ENCODE measurements at places on chromosomes 3 and 15. TPM values are rescaled to one million over a fixed set of nuclear protein-coding genes. Genes with fewer than 3 reads are reported as not detected.
A peak's percentile ranks its signal among the peaks of the same experiment; 100 is the strongest.

DNA sequence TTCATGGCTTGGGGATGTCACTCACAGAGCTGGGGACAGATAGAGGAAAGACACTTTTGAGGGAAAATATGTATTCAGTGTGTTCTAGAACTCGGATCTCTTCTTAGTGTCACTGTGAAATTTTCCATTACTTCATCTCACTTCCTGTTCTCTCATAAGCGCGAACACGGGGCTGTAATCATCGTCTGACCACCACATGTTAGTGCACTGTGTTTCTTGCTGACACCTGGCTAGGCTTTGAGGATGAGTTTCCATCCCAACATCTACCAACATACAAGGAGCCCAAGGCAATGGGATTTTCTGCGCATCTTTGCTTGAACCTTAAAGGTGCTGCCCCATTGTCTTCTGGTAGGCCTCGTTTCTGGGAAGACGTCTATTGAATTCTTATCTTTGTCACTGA is 84.0 kb downstream of the LIPC start:
- no peak for DNase-seq

Gene ABI3BP
- 29.2 TPM for polyA plus RNA-seq

Gene C3orf80
- polyA plus RNA-seq, result 0.34 TPM

GRCh38 chr3:101351829-101352228 is 31.5 kb upstream of the IMPG2 start:
- DNase-seq, result no peak

DNA sequence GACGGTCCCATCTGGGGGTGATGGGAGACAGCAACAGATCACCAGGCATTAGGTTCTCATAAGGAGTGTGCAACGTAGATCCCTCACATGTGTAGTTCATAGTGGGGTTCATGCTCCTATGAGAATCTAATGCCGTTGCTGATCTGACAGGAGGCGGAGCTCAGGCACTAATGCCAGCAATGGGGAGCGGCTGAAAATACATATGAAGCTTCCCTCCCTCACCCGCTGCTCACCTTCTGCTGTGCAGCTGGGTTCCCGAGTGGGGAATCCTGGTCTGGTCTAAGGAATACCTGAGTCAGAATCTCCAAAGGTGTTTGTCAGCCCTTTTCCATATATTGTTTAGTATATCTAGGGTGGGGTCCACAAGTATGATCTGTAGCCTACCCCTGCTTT is 52.3 kb downstream of the CHD2 start:
- DNase-seq, result no peak

Gene C3orf22
- polyA plus RNA-seq, result not detected

DNA sequence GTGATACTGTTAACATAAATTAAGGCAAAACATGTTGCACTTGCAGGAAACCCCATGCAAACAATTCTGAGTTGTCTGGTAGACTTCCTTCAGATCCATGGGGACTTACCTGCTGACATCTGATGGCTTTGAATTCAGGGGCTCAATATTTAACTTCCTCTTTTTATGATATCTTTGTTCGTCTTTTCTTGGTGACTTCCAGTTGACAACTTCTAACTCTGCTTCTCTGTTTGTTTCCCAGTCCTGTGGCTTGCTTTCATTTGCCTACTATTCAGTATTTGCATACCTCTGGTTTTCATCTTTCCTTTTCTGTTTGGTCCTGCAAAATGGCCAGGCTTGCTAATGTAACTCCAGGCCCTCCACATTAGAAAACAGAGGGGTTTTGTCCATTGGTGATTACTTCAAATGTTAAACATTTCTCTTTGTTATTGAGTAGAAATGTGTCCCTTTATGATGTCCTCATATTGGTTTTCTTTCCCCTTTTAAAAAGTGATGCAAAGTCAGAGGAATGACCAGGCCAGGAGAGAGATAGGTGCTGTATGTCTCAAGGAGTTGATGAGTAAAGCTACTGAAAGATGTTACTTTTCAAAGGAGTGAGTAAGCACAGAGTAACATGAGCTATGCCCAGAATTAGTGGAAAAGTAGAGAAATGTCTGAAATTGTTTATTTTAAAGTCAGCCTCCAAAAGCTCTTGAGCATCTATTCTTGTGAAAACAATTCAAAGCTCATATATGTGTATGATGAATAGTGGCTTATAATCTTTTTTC is 335.9 kb downstream of the LPP start:
- DNase-seq, result no peak

DNA sequence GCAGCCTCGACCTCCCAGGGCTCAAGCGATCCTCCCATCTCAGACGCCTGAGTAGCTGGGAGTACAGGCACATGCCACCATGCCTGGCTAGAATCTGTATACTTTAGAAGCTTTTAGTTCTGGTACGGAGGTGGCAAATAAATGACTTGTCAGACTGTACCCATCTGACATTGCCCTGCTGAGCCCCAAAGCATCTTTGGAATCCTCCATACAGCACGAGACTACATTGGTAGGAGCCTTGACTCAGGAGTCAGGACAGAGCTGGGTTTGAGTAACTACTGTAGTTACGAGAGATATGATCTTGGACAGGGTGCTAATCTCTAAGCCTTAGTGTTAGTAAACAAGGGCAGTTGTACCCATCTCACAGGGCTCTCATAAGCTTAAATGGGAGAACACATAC is 67.8 kb upstream of the NPHP3 start:
- DNase-seq, result no peak

GRCh38 chr3:129952556-129953355 is 21.8 kb upstream of the TRH start:
- no peak for DNase-seq

Gene APOD
- polyA plus RNA-seq, result 11.7 TPM

DNA sequence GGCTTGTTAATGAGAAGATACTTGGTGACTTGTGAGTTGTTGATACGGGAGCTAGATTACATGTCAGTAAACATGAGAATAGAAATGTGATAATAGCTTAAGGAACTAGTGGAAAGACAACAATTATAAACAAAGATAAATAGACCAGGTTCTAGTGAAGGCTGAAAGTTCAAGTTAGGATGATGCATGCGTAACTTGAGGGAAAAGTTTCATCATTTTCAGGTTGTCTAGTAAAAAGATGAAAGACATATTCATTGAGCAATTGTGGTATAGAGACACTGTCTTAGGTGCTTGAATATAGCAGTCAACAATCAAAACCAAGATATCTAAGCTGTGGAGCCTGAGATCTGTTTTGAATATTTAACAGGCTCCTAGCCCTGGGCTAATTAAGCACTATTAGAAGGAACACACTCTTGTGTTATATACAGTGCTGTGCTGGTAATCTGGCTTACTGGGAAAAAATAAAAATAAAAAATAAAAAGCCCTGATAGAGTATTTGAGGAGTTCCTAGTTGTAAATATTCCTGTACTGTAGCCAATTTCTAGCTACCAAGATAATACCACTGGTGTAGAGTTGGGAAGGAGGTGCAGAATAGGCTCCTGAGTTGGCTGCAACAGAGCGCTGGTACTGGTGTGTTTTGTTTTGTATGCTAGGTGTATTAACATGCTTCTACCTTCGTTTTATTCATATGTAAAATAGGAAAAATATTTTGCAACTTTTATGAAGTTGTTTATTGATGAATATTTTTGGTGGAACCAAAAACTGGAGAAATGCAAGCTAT is 68.5 kb downstream of the NLGN1 start:
- DNase-seq, result no peak

GRCh38 chr15:66196602-66197001 is 56.9 kb downstream of the MEGF11 start:
- DNase-seq, result no peak

GRCh38 chr3:184814214-184814613 is 2.2 kb downstream of the VPS8 start:
- DNase-seq, result no peak

Gene GPR160
- polyA plus RNA-seq, result 30.7 TPM

Gene MB21D2
- polyA plus RNA-seq, result 18.0 TPM

Gene TMEM62
- polyA plus RNA-seq, result 15.1 TPM

DNA sequence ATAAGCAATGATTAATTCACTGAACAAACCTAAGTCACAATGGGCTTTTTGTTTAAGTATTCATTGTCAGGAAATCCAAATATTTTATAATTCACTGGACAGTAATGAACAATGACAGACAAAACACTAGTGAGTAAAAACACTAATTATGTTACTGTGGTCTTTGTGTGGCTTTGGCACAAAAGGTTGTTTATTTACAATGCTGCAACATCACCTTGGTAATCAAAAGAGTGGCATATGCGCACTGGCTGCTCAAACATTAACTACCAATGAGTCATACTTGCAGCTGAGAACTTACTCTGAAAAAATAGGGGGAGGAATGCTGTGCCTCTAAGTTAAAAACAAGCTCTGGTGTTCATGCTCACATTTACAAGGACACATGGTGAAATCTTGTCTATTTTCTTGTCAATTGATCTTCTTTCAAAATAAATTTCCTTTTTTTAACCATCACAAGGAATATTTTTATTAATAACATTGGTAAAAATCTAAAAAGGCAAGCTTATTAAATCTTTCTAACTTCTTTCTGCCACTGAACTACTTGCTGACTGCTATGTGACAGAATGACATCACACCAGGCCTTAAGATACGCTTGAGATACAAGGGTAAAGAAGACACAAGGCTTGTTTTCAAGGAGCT is 85.2 kb upstream of the PPIB start:
- peak; percentile 23 for DNase-seq

DNA sequence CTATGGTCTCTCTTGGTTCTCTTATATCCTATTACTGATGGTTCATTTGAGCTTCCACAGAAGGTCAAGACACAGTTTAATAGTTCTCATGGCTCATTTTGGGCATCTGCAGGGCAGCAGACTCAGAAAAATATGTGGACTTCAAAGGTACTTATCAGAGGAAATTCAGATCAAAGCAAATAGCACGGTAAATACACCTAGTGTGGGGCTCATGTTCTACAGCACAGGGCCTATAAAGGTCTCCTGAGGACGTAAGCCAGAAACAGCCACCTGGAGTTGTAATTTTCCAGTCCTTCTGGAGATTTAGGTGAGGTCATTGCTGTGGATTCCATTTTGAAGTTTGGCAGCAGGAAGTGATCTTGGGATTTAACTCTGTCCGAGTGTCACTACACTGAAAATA is 134.5 kb upstream of the SGO1 start:
- DNase-seq, result no peak

Gene MAP6D1
- 0.65 TPM for polyA plus RNA-seq

- DNase-seq, result no peak
Measured at GRCh38 chr3:182971637-182972036, 8.7 kb downstream of the DCUN1D1 start.

GRCh38 chr3:108190346-108190745 is 31.9 kb downstream of the IFT57 start:
- DNase-seq, result no peak

Gene GRM2
- 0.43 TPM for polyA plus RNA-seq

DNA sequence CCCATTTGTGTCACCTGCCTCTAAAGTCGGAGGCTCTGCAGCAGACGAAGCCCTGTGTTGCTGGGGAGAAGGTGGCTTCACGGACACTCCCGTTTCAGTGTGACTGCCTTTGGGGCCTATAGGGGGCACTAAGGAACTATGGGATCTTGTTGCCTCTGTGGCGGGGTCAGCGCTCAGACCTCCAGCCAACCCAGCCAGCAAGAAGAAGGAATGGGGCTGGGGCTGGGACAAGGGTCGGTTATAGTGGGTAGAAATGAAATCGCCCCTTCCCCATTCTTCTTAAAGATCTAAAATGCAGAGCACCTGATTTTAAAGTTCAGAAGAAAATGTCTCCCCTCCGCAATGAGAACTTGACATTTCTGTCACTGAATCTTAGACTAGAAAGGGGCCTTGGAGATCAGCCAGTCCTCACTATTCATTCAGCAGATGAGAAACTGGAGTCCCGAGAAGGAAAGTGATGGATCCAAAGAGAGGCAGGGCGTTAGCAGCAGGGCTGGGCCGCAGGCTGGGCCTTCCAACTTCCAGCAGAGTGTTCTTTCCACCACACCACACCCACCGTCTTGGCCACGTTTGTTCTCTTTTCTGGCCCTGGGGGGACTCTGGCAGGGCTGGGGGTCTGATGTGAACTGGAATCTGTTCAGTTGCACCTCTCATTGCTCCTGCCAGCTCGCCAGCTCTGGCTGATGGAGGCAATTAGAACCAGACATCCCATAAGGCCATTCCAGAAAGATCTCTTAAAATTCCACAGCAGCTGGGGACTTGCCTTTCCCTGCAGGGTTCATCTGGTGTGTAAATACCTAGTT is 195.4 kb downstream of the OPA1 start:
- no peak for DNase-seq

Gene CYP8B1
- polyA plus RNA-seq, result 0.87 TPM

- DNase-seq, result no peak
Measured at GRCh38 chr3:113927556-113927955, 20.3 kb upstream of the ZDHHC23 start.

DNA sequence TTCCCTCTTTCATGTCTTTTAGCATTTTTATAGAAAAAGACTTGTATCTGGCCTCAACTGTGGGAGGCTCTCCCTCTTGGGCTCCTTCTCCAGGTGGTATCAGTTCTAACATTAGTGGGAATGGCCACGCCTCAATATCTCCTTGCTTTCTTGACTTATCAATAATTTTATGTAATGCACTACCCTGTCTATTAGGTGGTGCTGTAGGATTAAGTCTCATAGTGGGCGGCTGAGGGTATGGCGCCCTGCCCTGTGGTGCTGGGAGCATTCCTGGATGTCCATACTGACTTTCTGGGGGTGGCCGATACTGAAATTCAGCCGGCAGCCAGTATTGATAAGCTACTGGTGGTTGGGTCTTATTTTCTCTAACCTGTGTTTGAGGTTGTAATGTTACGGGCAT is 8.7 kb upstream of the RPUSD3 start:
- no peak for DNase-seq

GRCh38 chr3:10284496-10284895 is 8.3 kb downstream of the GHRL start:
- DNase-seq, result no peak

DNA sequence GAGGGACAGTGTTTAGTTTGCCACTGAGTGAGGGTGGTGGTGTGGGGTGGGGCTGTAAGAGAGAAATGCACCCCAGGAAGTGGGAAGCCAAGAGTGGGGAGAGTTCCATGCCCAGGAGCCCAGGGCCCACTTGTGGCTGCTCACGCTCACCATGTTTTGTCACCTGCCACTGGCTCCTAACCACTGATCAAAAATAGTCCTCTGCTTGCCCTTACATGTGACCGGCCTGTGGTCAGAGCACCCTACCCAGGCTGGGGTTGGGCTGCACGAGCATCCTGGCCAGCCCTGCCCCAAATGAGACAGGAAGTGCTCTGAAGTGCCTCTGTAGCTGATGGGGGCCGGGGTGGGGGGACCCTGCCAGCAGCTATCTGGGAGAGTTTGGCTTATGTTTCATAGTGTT is 216.3 kb downstream of the RPLP1 start:
- DNase-seq, result no peak

- DNase-seq, result no peak
Measured at GRCh38 chr3:34531156-34531555, 732.7 kb downstream of the PDCD6IP start.

DNA sequence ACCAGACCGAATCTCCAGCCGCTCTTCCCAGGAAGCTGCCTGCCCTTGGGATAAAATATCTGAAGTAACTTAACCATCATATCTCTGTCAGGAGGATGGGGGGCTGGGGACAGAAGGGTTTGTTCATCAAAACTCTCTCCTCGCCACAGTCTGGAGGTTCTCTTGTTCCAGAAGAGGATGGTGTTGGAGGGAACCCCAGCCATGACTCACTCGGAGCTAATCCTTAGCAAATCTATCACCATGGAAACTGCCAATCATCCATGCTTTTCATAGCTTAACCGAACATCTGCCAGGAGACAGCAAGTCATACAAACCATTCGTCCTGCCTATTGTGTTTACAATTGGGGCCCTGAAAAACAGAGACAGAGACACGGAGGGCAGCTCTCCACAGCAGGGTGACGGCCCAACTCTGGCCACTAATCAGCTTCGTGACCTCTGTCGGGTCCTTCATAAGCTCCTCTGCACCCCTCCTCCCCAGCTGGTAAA is 73.8 kb upstream of the HEG1 start:
- no peak for DNase-seq

Gene HCN4
- polyA plus RNA-seq, result 0.93 TPM

GRCh38 chr15:34726406-34727100 is 28.2 kb downstream of the GJD2 start:
- no peak for DNase-seq

Data from right renal cortex interstitium (tissue), 3 donors.